ENCODE measurements at places on chromosomes 2 and 18.

GRCh38 chr18:24420551-24420950 is 5.9 kb upstream of the IMPACT start:
- no peak for DNase-seq

DNA sequence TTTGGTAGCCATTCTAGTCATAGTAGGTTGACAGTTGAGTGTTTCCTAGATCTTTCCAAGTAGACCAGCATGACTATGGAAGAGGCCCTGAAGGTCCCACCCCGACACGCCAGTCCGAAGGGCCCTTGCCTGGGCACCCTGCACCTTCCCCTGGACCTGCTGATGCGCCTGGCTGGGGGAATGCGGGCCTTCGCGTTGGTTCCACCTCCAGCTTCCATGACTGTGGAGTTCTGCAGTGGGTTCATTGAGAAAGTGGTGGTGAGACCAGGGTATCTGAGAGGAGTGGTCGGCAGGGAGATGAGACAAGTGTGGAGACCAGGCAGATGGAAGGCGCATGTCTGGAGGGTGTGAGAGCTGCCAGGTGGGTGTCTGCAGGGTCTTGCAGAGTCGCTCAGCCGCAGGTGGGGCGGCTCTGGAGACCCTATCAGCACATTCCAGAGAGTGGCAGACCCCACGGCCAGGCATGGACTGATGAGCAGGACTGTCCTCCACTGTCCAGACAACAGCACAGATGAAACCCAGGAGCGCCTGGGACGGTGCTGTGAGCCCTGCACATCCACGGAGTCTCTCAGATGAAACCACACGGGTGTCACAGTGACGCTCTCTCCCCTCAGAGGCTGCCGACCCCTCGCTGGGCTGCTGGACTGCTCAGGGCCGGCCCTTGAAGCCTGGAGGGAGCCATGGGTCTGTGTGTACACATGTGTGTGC is 182.5 kb upstream of the HDAC4 start:
- no peak for DNase-seq

- DNase-seq, result no peak
Observed at GRCh38 chr2:191217580-191217979, 27.6 kb upstream of the MYO1B start.

DNA sequence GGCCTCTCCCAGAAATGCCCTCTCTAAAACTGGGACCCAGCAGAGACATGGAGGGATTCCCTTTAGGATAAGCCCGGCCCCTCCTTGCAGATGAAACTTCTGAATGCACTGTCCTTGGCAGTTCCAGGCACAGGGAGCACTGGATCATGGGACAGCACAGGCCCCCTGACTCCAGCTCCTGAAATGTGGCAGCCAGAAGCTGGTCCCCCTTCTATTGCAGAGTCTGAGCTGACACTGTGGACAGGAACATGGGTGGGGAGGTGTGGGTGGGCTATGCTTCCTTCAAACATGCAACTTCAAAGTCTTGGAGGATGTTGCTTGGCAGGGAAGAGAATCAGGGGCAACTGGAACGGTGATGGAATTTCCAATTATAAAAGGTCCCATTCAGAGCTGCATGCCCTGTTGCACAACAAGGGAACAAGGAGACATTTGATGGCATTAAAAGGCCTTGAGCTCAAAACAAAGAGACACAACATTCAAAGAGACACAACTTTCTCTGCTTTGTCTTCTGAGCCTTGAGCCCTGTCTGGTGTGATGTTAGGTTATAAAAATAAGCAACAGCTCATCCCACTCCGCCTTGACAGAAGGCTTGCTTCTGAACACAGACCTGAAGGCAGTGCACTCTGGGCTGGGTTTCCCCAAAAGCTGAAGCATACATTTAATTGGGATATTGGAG is 239.0 kb downstream of the OSR1 start:
- DNase-seq, result no peak

- no peak for DNase-seq
Observed at GRCh38 chr2:204613635-204614034, 68.4 kb downstream of the PARD3B start.

- no peak for DNase-seq
Observed at GRCh38 chr2:141946016-141946415, 184.8 kb downstream of the LRP1B start.

DNA sequence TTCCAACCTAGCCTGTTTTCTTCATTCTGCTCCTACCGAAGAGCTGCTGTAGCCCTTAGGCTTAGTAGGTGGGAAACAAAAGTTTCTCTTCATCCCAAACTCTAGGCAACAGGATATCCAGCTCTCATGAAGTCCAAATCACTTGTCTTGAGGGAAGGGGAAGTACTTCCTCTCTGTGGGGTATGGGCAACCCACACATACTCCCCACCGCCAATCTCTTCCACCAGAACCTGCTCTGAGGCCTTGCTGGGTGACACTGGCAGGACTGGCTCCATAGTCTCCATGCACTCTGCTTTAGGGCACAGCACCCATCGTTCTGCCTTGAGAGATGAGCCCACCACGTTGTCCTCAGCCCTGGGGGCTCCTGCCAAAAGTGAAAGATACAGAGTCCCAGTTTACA is 173.0 kb downstream of the NCK2 start:
- DNase-seq, result no peak

GRCh38 chr2:47221039-47221438 is 65.9 kb upstream of the STPG4 start:
- no peak for DNase-seq

DNA sequence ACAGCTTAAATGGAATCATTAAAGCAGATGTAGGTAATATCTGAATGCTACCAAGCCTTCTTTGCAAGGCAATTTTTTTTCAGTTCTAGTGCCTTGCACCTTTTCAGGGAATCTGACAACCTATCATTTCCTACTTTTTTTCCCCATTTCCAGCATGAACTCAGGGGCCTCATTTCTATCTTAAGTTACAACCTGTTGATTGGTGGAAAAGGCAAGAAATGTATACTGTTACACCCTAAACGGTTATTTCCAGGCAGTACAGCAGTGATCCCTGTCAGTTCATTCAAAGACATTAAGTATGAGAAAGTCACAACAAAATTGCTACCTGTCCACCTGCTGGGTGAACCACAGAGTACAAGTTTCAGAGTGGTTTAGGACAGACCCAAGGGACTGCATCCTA is 171.2 kb upstream of the PIK3C3 start:
- no peak for DNase-seq

DNA sequence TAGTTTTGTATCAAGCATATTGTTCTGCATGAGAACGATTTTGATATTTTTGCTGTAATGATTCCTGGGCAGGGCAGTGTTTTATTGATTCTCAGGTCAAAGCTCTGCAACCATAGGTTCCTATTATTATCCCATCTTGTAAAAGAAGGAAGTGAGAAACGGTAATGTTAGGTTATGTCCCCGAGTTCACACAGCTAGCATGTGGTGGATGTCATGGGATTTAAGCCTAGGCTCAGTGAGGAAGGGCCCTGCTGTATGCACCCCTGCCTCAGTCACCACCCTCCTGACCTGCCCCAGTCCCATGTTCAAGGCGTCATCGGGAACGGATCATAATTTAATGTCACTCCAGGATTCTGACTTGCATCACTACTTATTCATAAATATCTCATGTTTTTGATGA is 10.7 kb downstream of the ACP1 start:
- no peak for DNase-seq

DNA sequence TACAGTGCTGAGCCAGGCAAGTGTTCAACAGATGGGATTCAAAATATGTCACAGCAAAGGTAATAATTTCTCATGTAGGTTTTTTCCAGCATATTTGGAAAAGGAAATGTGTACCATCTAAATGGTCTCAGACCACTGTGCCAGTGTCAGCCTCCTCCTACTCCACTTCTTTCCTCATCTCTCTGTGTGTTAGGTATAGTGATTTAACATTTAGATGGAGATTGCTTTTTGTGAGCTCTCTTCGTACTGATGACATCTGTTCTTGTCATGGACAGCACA is 80.9 kb upstream of the TSPYL6 start:
- no peak for DNase-seq

GRCh38 chr2:88810017-88810416 is 118.5 kb downstream of the RPIA start:
- no peak for DNase-seq

- no peak for DNase-seq
Observed at GRCh38 chr18:79494936-79495335, 99.2 kb downstream of the NFATC1 start.

DNA sequence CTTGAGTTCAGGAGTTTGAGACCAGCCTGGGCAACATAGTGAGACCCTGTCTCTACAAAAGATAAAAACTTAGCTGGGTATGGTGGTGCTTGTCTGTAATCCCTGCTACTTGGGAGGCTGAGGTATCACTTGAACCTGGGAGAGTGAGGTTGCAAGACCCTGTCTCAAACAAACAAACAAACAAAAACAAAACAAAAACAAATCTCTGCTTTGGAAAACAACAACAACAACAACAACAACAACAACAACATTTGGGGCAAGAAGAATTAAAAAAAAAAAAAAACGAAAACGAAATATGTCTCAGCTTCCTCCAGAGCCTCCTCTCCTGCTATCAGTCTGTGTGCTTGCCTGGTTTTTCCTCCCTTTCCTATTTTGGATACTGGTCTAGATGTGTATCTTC is 16.9 kb downstream of the SLC4A1AP start:
- no peak for DNase-seq

DNA sequence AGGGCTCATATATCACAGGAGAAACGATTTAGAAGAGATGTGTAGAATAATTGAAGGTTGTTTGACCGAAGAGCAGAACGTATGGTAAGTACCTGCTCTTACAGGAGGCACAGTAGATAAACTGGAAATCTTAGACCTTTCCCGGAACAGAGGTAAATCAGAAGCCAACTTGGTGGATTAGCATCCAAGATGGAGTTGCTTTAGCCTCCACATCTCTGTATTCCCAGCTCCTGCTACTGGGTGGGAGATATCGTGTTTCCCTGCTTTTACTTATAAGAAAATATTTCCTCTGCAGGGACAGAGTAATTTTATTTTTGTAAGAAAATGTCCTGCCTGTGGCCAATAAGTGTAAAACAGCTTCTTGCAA is 164.5 kb downstream of the SLC39A10 start:
- DNase-seq, result no peak

DNA sequence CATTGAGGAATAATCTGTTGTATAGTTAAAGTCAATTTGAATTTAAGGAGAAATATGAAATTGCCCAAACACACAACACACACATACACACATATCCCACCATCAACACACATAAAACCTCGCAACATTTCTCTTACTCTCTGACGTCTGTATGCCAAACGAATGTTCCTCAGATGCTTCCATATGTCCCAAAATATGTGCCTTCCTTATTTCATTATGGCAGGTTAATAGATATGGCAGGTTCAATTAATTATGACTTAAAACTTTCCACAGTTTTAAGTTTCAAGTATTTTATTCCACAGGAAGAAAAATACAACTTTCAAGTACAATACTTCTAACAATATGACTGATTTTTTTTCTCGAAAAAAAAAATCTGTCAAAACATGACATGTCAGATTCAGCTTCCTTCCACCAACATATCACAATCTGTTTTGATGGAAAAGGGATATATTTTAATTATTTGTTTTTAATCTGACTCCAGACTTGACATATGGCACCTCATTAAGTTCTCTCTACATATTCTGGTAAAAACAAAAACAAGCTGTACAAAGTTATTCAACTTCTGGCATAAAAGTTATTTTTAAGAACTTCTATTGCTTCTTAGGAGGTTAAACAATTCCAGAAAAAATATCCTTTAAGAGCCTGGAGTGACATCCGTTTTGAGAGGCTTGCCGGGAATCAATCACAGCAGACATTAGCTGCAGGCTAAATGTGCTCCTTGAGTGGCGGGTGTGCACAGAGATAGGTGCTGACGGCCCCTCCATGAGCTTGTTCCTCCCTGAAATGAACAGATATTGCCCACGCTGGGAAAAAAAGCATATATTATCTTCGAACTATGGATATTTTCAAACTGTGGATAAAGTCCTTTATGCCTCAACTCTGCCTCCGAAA is 812.7 kb downstream of the DCDC2C start:
- no peak for DNase-seq

DNA sequence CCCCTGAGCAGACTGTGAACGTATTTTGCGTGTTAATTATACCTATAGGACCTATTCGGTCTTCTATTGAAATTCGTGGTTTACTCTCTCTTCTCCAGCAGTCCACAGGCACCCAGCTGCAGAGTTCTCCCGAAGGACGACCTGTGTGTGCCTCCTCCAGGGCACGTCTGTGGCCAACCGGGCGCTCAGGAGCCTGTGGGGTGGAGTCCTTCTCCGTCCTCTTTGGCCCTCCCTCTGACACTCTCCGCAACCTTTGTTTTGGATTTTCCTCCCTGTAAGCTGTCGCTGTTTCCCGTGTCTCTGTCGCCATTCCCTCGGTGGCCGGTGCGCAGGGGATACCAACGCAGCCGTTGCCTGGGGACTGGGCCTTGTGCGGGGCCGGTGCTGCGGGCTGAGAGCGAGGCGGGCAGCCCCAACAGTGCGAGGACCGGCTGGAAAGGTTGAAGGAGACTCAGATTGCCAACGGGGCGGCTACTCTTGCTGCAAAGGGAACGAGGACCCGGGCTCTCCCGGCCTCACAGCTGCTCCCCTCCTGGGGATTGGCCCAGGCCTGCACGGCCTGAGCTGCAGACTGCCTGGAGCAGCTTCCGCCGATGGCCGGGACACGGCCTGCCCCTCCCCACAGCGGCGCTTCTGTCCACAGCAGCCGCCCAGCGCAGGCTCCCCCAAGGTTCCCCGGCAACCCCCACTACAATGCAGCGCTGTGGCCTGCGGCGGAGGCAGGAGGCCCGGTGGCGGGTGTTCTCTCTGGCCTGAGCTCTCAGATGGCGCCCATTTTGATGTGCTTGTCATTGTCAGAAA is 221.0 kb downstream of the MTX2 start:
- no peak for DNase-seq

GRCh38 chr18:60649107-60649506 is 276.5 kb upstream of the MC4R start:
- no peak for DNase-seq

- no peak for DNase-seq
Observed at GRCh38 chr2:120239488-120240287, 13.0 kb upstream of the RALB start.

- no peak for DNase-seq
Observed at GRCh38 chr2:67212203-67212602, 184.9 kb upstream of the ETAA1 start.

GRCh38 chr2:11748861-11749645 is 2.6 kb downstream of the LPIN1 start:
- DNase-seq, result no peak

GRCh38 chr2:34204560-34204959 is 605.5 kb upstream of the FAM98A start:
- DNase-seq, result no peak

DNA sequence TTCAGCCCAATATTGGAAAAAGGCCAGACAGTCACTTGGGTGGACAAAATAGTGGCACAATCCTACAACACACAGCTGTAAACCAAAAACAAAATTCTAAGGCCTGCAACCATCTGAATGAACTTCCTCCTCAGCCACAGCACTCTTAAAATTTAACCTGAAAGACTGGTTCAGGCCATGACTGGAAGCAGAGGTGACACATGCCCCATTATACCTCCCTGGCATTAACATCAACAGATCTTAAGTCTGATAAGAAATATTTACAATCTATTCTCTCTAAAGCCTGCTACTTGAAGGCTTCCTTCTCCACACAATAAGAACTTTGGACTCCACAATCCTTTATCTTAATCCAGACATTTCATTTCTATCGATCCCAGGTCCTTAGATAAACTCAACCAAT is 192.4 kb upstream of the LRP1B start:
- no peak for DNase-seq

GRCh38 chr2:129334696-129335410 is 644.6 kb upstream of the RAB6C start:
- DNase-seq, result no peak
